Fibroblast of skin of right quadriceps (primary cell): ENCODE measurements at places on chromosomes 3 and 15.

GRCh38 chr15:70795311-70795665, 31.9 kb upstream of the UACA start:
- DNase-seq: peak; percentile 97

GRCh38 chr15:67303490-67304363, 49.1 kb downstream of the IQCH start:
- DNase-seq: peak; percentile 28

DNA sequence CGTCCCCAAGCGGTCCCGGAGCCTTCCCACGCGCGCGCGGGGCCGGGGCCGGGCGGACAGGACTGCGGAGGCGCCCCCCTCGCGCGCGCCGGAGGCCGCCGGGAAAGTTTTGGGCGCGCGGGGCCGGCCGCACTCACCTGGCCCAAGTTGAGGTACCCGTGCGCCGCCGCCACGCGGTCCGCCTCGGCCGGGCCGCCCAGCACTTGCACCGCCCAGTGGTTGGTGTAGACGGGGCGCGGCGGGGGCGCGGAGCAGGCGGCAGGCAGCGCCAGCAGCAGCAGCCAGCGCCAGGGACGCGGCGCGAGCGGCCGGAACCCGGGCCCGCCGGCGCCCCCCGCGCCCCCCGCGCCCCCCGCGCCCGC, 289 bp downstream of the PCSK6 start:
- peak; percentile 25 for DNase-seq

DNA sequence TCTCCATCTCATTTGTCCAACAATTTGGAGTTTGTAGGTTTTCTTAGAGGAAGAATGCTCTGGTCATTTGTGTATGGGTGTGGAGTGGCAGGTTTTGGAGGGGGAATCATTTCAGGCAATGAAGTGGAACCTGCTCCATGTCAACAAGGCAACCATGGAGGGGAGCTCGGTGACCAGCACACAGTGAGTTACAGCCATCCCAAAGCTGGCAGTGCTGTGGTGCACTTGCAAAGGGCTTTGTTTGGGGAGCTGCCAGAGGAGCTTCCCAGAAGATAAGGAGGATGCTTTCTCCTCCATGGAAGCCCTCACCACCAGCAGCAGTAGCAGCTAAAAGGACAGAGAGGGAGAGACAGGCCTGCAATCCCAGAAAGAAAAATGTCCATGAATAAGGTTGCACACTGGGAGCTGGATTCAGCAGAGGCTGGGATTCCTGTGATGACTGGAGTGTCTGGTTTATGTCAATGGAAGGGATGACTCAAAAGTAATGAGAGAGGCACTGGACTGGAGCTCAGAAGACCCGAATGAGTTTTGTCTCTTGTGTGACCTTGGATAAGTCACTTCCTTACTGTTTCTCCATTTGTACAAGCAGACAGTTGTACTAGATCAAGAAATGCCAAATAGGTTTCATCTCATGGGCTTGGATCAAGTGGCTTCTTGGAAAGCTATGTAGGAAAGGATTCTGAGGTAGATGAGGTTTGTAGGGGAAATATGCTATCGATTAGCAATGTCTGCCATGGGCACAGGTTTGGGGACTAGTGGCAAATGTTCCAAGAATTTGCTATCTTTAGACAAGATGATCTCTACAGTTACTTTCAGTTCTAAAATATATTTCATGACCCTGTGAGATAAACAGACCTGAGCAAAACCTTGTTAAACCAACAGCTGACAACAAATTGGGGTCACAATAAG, 27.2 kb upstream of the UBE2Q2 start:
- peak; percentile 15 for DNase-seq
